ENCODE measurements at places on chromosomes 4 and X.

- no peak for DNase-seq
Measured at GRCh38 chr4:76709772-76710090, 188.2 kb downstream of the SOWAHB start.

DNA sequence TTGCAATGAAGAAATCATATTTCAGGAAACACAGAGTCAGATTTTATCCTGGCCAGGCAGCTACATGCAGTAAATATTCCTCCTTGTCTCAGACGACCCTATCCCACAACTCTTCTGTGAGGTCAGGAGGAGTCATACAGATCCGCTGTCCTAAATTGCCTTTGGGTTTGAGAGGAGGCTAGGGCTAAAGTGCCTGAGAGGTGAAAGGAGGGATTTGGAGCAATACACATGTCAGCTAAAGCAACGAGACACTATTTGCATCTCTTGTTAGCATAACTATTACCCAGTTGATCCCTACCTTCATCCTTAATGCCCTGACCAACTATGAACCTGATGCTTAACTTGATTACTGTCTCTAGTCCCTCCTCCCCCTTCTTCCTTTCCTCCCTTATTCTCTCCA, 98.6 kb downstream of the TBC1D19 start:
- no peak for DNase-seq

GRCh38 chrX:124282580-124282979, 49.9 kb upstream of the TEX13D start:
- DNase-seq, result no peak

GRCh38 chrX:3713225-3713936, at the start of gene PRKX:
Gene PRKX (minus strand): TSS chrX:3713649. CDS start chrX:3713253, 396 bp downstream.
- peak; percentile 65 for DNase-seq

- no peak for DNase-seq
Measured at GRCh38 chr4:7705062-7705461, 234.6 kb downstream of the AFAP1 start.

- DNase-seq, result no peak
Measured at GRCh38 chrX:4253092-4253491, 539.6 kb upstream of the PRKX start.

DNA sequence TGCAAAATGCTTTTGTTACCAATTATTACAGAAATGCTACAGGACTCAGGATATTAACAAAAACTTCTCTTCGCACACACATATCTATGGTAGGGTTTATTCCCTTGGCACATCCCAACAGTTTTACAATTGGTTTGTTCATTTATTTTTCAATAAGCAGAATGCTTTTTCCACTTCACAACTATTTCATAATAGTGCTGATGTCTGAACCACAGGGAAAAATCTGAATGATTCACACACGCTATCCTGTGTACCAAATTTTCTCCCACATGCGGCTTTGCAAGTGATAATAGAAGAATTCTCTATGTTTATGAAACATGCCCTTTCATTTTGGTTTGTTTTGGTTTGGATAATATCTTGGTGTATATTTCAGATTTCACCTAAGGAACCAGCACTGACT, 725.7 kb upstream of the TENM3 start:
- DNase-seq, result no peak

- DNase-seq, result peak; percentile 32
Measured at GRCh38 chrX:150899191-150899757, 806 bp upstream of the CD99L2 start.

DNA sequence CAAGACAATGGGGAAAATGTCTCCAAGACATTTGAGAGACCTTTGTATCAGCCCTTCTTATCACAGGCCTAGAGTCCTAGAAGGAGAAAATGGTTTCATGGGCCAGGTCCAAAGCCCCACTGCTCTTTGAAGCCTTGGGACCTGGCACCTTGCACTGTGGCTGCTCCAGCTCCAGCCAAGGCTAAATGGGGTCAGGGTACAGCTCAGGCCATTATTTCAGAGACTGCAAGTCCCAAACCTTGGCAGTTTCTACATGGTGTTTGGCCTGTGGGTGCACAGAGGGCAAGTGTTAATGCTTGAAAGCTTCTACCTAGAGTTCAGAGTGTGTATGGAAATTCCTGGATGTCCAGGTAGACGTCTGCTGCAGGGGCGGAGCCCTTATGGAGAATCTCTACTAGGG, 28.5 kb downstream of the SHROOM3 start:
- no peak for DNase-seq

- DNase-seq, result no peak
Measured at GRCh38 chr4:183912585-183912984, 7.5 kb downstream of the STOX2 start.

DNA sequence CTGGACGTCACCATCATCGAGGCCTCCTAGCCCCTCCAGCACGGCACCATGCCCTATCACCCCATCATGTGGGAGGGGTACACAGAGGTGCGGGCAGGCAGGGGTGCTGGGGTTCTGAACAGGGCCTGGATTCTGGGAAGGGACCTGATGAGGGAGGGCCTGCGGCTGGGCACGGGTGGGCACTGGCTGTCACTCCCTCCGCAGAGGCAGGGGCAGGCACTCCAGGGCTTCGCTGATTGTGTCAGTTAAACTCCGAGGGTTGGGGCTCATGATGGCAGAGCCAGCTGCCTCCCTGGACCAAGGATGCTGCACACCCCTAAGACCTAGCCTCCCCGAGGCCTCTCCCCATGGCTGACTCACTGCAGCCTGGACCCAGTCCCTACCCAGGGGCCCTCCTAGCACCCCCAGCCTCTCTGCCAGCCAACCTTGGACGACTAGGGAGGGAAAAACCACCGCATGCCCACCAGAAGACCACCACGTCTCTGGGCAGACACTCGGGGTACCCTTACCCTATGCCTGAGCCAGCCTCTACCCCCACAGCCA, 45.9 kb downstream of the ZFYVE28 start:
- no peak for DNase-seq

DNA sequence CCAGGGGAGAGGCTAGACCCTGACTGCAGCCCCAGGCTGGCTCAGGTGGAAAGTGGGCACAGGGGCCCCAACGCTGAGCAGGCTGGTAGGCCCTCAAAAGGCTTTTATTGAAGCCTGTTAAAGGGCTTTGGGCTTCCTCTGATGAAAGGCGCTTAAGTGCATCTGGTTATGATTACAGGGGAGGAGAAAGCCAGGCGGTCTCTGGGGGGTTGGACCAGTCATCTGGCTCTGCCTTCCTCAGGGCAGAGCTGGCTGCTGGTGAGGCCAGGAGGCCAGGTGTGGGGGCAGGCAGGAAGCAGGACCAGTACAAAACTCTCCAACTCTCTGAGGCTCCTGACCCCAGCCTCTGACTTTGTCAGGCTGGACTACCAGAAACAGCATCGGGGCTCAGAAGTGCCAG, 68.8 kb upstream of the BCOR start:
- DNase-seq, result no peak

DNA sequence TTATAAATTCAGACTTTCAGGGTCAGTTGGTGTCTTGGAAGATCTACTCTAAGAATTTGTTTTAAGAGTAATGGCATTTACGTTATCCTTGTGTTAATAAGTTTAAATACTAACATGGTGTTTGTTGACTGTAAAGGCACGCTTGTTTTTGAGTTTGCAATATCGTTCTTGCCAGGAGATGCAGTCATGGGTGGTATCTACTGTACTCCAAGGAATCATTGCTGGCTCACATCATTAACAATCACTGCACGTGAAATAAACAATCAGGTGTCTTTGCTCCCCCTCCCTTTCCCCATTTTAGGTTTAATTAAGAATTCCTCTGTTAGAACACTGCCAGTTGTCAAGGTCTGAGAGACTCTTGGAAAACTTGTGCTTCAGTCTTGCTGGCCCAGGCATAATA, 1.6 kb downstream of the HHIP start:
- DNase-seq, result no peak

- no peak for DNase-seq
Measured at GRCh38 chr4:76896614-76897535, 1.1 kb downstream of the SOWAHB start.

GRCh38 chrX:70480660-70481018, 36.0 kb downstream of the DLG3 start:
- DNase-seq, result no peak

DNA sequence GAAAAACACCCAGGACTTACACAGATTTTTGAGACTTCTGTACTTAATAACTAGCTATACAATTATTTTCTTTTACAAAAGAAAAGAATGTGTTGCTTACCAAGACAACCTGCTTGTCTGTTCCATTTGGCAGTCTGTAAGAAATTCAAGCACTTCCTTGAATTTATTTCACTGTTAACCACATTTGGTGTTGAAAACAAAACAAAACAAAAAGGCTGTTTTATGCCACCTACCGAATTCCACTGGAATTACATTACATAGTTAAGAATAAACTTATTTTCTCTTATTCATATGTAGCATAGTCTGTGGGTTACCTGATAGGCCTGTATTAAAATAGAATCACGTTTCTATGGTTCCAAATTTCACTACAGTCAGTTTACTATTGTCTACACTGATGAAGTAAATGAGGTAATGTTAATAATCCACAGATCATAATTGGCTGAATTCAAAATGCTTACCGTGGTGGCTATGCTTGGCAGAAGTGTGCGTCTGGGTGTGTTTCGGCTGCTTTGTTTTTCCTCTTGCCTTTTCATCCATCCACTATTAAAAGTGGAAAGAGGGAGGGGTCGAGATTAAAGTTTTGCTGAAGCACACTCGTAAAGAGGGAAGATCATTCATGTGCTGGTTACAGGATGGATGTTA, at the start of gene TLR1:
TSS of gene TLR1 (minus strand) at position 138 of the 642 bp plus-strand sequence. CDS start 5,960 bp downstream, outside the sequence.
- DNase-seq, result peak; percentile 50

DNA sequence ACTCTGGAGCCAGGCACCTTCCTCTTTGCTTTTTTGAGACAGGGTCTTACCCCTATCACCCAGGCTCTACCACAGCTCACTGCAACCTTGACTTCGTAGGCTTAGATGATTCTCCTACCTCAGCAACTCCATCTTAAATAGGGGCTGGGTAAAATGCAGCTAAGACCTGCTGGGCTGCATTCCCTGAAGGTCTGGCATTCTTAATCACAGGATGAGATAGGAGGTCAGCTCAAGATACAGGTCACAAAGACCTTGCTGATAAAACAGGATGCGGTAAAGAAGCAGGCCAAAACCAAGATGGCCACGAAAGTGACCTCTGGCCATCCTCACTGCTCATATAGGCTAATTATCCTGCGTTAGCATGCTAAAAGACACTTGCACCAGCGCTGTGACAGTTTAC, 770.8 kb upstream of the PRKX start:
- no peak for DNase-seq

GRCh38 chr4:62170235-62170634, 970.1 kb downstream of the ADGRL3 start:
- DNase-seq, result no peak

DNA sequence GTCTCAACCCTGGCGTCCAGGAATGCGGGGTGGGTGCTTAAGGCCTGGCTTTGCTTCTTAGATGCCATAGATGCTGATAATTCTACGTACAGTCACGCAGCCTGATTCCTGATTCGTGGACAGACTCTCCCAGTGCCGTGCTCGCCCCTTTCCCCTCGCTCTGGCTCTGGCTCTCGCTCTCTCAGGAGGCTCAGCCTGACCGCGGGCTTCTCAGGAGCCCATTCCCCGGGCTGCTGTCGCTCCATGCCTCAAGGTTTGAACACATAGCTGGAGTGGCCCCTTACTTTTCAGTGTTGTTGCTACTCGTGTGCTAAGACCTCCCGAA, 59.2 kb upstream of the ZC4H2 start:
- DNase-seq, result no peak

DNA sequence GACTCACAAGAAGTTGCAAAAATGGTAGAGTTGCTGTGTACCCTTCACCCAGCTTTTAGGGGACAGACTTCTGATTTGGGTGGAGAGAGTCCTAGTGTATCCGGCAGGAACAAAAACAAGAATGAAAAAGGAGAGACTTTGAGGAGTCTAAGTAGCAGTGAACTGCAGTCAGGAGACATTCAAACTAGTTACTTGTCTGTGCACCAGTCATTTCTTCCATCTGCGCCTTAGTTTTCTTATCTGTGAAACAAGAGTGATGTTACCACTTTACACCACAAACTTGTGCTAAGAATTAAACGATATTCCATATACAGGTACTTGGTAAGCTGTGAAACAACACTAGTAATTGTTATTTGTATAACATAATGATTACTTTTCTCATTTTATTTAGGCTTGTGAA, 47.3 kb downstream of the SH2D1A start:
- DNase-seq, result no peak

- peak; percentile 14 for DNase-seq
Measured at GRCh38 chrX:72269671-72270251, 7.3 kb downstream of the RPS4X start.

DNA sequence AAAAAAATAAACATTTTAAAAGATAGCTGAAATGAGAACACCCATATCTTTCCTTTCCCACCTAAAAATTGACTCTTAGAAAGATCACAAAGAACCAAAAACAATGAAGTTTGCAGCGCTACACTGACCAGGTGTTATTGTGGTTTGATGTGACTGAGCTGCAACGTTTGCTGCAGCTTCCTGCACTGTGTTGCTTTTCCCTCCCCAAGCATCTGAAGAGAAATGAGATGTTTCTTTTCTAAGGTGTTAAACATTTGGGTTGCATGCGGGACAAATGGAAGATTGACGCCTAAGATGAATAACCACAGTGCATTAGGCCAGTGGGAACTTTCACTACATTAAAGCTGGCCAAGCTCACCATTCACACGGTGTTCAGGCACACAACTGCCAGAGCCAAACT, 8.9 kb downstream of the LEF1 start:
- no peak for DNase-seq

GRCh38 chr4:13860126-13860525, 232.6 kb upstream of the BOD1L1 start:
- no peak for DNase-seq

DNA sequence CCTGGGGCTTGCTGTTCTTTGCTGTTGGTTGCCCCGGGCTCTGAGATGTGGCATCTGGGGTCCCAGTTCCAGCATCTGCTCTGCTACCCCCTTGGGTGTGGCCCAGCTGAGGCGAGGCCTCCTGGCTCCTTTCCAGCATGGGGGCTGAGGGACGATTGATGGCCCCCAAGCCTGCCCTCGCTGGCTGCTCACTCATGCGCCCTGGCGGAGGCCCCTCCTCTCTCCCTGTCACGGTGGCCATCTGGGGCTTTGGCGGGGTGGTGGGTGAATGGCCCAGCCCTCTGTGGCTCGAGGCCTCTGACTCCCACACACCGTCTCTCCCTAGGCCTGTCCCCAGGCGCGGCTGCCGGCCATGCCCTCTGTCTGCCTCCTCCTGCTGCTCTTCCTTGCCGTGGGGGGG, 1.8 kb downstream of the PLXNA3 start:
- DNase-seq, result no peak

GRCh38 chr4:80507507-80507906, 172.0 kb downstream of the CFAP299 start:
- DNase-seq, result no peak

DNA sequence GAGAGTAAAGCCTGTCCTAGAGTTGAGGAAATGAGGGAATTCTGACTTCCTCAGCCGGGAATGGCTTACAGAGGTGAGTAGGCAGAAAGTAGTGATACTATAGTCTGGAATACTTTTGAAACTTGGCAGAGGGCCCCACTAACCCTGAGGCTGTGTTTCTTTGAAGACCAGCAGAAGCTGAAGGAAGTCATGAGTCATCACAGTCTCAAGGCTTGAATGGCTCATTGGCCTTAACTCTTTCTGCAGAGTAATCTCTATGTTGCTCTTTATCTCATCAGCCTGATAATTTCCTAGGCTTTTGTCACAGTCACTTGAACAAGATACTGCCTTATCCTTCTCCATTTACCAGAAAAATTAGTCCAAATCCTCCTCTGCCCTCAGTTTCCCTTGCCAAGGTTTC, 80.8 kb downstream of the ANKRD50 start:
- DNase-seq, result no peak

- no peak for DNase-seq
Measured at GRCh38 chr4:7214359-7214758, 22.0 kb downstream of the SORCS2 start.
